ENCODE measurements at places on chromosomes 7 and 10. TPM values are rescaled to one million over a fixed set of nuclear protein-coding genes. Genes with fewer than 3 reads are reported as not detected.

Gene HNRNPA2B1
- polyA plus RNA-seq = 643 TPM

Gene COL26A1
- polyA plus RNA-seq = not detected

Gene LOXL4
- polyA plus RNA-seq = not detected

Gene CUL1
- polyA plus RNA-seq = 32.4 TPM

Gene GSAP
- 55.5 TPM for polyA plus RNA-seq

Gene ZMYND11
- 58.9 TPM for polyA plus RNA-seq

Gene UPK3BL1
- 30.9 TPM for polyA plus RNA-seq

Gene VWDE
- polyA plus RNA-seq = not detected

- no peaks in the 10 kb centered on the region for H3K36me3 ChIP-seq
- DNase-seq = no peak
- H3K4me3 ChIP-seq = no peak overlapping the region
These were observed 17.3 kb downstream of the TLL2 start for GRCh38 chr10:96496281-96496925.

DNA sequence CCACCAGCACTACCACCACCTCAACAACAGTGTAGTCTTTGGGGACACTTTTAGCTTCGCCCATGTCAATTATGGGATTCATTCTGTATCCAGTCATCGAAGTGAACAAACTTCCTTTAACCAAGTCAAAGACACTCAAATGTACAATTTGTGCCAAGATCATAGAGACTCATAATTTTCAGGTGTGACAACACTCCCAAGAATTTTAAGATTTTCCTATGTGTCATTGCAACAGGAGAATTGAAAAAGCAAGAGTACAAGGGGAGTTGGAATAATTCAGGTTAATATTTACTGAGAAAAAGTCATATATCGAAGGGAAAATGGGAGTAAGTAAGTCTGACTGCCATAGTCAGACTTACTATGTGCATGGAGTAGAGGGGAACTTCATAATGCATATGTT, 26.2 kb downstream of the PON1 start:
- H3K4me1 ChIP-seq = peaks cover 6% of the 10 kb centered on the region
- H3K36me3 ChIP-seq = no peaks in the 10 kb centered on the region
- no peak overlapping the region for H3K27ac ChIP-seq
- no peak for DNase-seq
- no peak overlapping the region for H3K4me3 ChIP-seq
- peaks cover 1% of the 10 kb centered on the region for H3K27me3 ChIP-seq

GRCh38 chr10:30192846-30193608, 133.6 kb upstream of the JCAD start:
- H3K4me3 ChIP-seq = peak overlapping the region; percentile 50
- peak; percentile 8 for DNase-seq
- H3K36me3 ChIP-seq = no peaks in the 10 kb centered on the region

DNA sequence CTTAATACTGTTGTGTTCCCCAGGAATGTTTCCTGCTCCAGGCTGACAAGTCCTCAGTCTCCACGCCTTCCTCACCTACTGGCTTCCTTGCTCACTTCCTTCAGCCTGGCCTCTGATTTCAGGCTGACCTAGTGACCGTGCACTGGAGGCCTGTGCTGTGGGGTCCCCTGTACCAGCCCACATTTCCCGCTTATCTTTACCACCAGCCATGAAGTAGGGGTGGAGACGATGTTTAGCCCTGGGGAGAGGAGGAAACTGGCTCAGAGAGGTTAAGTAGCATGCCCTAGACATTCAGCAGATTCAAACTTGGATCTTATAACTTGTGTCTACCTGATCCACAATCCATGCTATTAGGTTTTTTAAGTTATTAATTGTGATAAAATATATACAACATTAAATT, 4.8 kb upstream of the ZNF488 start:
- H3K36me3 ChIP-seq = no peaks in the 10 kb centered on the region
- peaks cover 7% of the 10 kb centered on the region for H3K27me3 ChIP-seq
- DNase-seq = no peak

- H3K27ac ChIP-seq = no peak overlapping the region
- peaks cover 4% of the 10 kb centered on the region for H3K27me3 ChIP-seq
- no peaks in the 10 kb centered on the region for H3K36me3 ChIP-seq
- DNase-seq = no peak
- H3K4me3 ChIP-seq = no peak overlapping the region
- peaks cover 15% of the 10 kb centered on the region for H3K4me1 ChIP-seq
These were observed 79.7 kb downstream of the FOXL3 start for GRCh38 chr7:369476-370258.

- H3K36me3 ChIP-seq = no peaks in the 10 kb centered on the region
- H3K27ac ChIP-seq = no peak overlapping the region
- H3K4me3 ChIP-seq = no peak overlapping the region
- DNase-seq = no peak
- no peaks in the 10 kb centered on the region for H3K4me1 ChIP-seq
- no peaks in the 10 kb centered on the region for H3K27me3 ChIP-seq
These were observed 397.9 kb downstream of the TFEC start for GRCh38 chr7:115632636-115633035.

- no peaks in the 10 kb centered on the region for H3K36me3 ChIP-seq
- no peak overlapping the region for H3K4me3 ChIP-seq
- H3K4me1 ChIP-seq = peaks cover 20% of the 10 kb centered on the region
- H3K27ac ChIP-seq = peak overlapping the region; percentile 56
These were observed 42.9 kb downstream of the SH3PXD2A start for GRCh38 chr10:103812432-103812831.

- no peaks in the 10 kb centered on the region for H3K4me1 ChIP-seq
- no peaks in the 10 kb centered on the region for H3K36me3 ChIP-seq
- no peak overlapping the region for H3K27ac ChIP-seq
- H3K27me3 ChIP-seq = peaks cover 9% of the 10 kb centered on the region
- DNase-seq = no peak
These were observed 63.6 kb downstream of the CCDC186 start for GRCh38 chr10:114110174-114110972.

Measured in immature natural killer cell (primary cell).